ENCODE measurements at places on chromosomes 7 and 10.
A peak's percentile ranks its signal among the peaks of the same experiment; 100 is the strongest.

GRCh38 chr7:138480527-138480926, 20.5 kb downstream of the TRIM24 start:
- no peak for DNase-seq

DNA sequence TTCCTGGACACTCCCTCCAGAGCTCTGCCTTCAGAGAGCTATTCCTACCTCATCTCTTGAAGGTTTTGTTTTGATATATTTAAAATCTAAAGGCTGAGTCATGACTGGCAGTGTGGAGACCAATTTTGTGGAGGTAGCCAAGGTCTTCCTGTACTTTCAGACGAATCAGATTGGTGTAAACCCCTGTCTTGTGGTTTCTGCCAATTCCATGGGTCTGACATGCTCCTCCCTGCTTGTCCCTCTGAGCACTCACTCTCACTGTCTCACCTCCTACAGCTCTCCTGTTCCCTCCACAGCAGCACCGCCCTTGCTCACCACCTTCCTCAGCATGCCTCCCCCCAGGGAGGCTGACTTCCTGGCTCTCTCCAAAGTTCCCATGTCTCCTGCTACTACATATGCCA, 179.8 kb downstream of the NPSR1 start:
- no peak for DNase-seq

DNA sequence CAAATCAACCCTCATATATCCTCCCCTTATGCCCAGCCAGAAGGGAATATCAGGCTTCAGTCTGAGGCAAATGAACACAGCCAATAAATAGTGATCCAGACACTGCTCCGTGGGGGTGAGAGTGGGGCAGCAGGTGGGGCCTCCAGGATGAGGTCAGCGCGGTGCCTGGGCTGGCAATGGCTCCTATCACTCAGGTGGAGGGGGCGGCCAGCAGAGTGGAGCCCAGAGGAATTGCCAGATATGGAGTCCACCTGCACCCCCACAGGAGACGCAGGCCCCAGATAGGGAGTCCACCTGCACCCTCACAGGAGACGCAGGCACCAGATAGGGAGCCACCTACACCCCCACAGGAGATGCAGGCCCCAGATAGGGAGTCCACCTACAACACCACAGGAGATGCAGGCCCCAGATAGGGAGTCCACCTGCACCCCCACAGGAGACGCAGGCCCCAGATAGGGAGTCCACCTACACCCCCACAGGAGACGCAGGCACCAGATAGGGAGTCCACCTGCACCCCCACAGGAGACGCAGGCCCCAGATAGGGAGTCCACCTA, 78.0 kb upstream of the PPP2R2D start:
- no peak for DNase-seq

DNA sequence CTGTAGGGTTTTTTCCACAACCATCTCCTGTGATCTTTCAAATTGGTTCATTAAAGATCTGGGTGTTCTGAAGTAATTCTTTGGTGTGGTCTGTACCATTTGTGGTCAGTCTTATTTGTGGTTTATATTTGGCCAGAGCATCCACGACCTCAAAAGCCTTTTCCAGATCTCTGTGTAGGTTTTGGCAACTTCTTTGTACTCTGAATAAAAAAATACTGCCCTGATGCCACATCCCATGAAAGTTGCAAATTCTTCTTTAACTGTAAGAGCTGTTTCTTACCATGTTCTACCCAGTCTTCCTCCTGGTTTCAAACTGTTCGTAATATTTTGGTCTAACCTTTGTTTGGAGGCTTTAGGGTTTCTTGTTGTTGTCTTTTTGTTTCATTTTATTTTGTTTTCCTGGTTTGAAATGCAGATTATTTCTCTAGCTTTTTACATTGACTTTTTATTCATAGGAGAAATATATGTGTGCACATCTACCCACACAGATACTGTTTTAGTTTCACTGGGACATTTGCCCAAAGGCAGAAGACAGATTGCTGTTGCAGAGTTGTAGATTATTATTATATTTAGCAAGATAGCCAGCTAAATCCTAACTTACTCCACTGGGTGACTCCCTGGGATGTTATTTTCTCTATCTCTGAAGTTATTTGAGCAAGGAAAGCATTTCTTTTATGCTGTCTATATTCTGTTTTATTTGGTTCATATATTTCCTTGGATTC, 123.2 kb upstream of the SAMD8 start:
- DNase-seq = peak; percentile 56

GRCh38 chr10:132237396-132237795, 50.6 kb downstream of the DPYSL4 start:
- no peak for DNase-seq

- DNase-seq = no peak
Measured at GRCh38 chr10:70954381-70955176, 66.2 kb upstream of the PCBD1 start.

DNA sequence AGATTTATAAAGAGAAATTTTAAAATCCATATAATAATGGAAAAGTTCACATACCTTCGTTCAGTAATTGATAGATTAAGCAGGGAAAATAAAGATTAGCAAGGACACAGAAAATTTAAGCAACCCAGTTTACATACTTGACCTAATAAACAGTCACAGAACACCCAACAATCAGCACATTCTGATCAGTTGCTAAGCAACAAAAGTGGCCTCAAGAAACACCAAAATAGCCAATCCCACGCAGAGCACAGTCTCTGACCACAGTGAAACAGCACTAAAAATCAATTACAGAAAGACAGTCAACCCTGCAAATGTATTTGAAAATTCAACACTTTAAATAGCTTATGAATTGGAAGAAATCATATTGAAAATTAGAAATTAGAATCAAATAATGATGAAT, 39.3 kb upstream of the DRGX start:
- no peak for DNase-seq

DNA sequence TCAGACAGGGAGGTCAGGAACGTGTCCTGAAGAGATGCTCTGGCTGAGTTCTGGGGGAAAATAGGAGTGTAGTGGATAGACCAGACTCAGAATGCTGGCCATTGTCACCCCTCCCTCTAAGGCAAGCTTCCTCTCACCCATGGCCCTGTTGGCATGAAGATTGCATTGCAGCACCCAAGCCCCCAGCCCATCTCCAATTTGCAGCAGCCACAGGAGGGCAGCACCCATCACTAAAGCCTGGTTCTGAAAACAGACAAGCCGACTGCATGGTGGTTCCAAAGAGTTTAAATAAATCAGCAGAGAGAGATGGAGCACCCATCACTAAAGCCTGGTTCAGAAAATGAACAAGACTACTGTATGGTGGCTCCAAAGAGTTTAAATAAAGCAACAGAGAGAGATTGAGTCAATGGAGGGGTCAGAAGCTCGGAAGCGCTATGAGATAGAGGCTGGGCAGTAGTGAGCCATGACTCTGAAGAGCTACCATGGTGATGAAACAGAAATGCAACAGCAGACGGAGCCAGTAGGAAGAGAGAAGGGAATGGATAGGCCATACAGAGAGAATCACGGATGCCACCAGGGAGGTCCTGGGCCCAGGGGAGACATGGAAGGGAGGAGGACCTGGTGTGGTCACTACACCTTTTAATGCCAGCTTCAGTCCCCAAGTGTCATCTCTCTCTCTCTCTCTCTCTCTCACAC, 237.9 kb upstream of the MYO3A start:
- no peak for DNase-seq

DNA sequence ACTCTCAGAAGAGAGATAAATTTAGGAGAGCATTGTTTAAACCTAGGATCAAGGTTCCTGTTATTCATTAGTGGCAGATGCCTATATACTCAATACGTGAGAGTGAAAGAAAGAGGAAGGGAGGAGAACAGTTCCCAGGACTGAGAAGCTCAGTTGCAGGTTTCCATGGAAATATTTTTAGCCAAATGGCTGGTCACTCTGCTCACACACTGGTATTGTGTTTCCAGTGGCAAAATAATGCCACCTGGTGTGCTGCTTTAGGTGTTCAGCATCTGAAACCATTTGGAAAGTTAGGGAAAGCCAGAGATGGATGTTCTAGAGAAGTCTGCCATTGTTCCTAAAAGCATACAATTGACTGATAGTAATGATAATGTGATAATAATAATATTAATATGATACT, 827.7 kb downstream of the SORCS3 start:
- no peak for DNase-seq

GRCh38 chr7:158137516-158138328, 449.9 kb downstream of the PTPRN2 start:
- no peak for DNase-seq

Data from fibroblast of mammary gland (primary cell).